ENCODE measurements at places on chromosomes 16 and 17.

GRCh38 chr16:22933173-22933572, 119.2 kb downstream of the HS3ST2 start:
- DNase-seq, result no peak

DNA sequence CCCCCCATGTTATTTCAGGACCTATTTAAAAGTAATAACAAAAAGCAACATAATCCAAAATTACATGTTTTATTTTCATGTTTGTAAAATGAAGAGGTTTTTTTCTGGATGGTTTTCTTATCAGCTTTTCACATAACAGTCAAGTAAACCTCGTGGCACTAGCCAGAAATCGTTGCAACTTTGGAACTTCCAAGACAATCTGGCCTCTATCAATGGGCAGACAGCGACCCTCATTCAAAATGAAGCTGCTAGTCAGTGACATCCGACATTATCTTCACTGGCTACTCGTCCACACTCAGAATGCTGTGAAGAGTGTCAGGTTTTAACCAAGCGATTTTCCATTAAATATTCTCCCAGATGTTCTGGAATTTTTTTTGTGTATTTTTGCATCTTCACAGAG, 22.7 kb downstream of the ZNF652 start:
- DNase-seq, result no peak

- no peak for DNase-seq
Measured at GRCh38 chr16:50765260-50765659, 23.4 kb downstream of the CYLD start.

DNA sequence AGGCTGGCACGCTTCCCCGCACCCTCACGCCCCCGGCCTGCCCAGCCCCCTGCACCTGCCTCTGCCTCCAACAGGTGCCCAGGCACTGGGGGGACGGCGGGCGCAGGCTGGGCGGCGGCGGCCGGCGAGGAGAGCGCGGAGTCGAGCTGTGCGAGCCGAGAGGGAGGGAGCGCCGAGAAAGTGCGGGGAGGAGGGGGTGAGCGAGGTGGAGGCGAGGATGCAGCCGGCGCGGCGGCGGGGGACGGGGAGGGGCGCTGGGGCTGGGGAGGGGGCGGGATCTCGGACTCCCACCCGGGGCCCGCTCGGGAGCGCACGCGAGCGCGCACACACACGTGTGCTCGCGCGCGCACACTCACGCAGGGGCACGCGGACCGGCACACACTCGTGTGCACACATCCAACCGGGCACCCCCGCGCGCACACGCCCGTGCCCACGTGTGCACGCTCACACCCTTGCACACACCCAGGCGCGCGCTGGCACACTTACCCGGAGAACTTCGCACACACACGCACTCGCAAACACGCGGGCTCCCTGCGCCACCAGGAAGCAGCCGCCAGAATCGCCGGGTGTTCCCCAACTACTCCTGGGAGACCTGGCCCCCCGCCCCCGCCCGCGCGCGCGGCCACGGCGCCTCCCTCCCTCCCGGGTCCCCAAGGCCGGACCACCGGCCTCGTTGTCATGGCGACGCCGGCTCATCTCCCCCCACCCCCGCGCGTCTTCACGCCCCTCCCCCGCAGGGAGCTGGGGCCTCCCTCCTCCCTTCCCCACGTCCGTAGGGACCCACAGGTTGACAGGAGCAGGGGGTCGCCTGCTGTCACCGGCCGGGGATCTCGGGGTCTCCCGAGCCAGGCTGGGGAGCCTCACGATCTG, at the start of gene DOC2A:
DOC2A (minus strand) TSS at position 184 of the 870 bp plus-strand sequence. CDS start 805 bp downstream, outside the sequence.
- DNase-seq, result peak; percentile 59

DNA sequence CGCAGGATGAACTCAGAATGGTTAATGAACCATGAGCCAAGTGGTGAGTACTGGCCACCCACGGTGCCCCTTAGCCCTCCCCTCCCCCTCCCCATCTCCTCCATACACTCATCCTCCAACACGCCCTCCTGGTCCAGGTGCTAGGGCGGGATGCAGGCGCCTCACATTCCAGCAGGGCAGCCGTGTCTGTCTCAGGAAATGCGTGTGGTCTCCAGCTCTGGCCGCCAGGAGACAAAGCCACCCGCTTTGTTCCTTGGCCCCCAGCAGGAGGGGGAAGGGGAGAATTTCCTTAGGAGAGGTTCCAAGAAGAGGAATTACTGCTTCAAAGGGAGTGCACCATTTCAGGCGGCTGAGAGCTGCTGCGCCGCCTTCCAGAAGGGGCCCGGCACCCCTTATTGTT, 29.7 kb upstream of the RMI2 start:
- DNase-seq, result no peak

DNA sequence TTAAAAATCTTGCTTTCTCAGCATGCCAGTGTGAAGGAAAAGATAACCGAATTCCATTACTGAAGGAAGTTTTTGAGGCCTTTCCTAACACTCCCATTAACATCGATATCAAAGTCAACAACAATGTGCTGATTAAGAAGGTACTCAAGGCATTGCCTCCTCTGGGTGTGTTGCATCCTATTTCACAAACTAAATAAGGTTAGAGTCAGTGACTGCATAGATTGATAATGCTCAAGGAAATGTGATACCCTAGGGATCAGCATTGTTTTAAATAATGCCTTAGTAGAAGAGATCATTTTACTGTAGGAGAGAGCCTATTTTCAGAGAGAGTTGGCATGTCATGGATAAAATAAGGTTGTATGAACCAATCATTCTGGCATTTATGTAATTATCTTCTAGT, 36.8 kb downstream of the GDPD1 start:
- DNase-seq, result no peak

DNA sequence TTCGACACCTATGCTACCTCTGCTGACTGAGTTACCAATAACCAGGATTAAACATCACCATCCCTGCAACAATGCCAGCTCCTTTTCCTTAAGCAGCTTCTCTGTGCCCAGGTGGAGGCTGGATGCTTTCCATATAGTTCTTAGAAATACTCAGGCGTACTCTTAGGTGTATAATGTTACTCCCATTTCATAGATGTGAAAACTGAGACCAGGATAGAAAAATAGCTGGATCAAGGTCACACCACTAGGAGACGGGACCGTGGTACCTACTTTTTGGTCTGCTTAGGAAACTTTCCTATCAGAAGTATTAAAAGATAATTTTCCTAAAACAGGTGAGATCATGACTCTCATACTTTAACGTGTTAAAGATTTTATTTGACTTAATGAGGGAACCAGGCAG, 141.7 kb upstream of the RPL38 start:
- no peak for DNase-seq

- DNase-seq, result no peak
Measured at GRCh38 chr16:79712276-79712675, 111.7 kb upstream of the MAF start.

- DNase-seq, result no peak
Measured at GRCh38 chr17:71790791-71791190, 330.0 kb upstream of the SOX9 start.

DNA sequence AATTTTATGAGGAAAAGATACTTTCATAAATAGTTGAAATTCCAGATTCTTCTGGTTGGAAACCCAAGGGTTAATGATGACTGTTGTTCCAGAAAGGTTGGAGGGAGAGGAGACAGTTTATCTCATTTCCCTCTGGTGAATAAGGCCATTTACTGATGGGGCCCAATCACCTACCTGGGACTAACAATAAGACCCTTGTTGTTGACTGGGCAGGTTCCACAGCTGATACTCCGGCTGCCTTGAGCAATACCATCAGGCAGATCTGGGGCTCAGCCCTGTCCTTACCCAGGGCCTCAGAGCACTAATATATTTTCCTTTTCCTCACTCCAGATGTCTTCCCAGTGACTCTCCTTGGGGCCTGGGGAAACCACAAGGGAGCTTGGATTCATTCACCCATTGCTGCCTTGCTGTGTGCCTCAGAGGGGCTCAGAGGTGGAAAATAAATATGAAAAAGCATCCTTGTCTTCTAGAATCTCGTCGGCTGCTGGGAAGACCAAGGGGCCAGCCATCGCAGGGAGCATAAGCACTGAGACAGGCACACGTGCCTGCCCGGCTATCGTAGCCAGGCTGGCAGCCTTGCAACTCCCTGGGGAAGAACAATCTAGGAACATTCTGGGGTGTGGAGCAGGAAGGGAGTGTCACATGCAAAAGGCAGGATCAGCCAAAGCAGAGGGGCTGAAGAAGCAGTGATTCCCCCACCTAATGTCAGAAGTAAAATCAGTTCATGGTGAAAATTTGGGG, 54.4 kb downstream of the MPRIP start:
- DNase-seq, result no peak

DNA sequence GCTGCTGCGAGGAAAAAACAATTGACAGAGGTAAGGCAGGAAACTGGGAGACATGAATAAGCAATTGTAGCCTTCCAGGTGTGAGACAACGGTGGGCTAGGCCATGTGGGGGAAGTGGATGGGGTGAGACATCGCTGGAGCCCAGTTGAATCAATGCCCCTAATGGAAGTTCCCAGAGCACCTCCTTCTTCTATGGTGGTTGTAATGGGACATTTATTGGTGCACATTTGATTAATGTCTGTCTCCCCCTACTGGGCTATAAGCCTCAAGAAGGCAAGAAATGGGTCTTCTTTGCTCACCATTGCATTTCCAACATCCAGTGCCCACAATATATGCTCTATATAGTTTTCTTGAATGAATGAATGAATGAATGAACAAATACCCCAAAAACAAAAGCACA, 22.7 kb upstream of the CD300E start:
- DNase-seq, result peak; percentile 77

DNA sequence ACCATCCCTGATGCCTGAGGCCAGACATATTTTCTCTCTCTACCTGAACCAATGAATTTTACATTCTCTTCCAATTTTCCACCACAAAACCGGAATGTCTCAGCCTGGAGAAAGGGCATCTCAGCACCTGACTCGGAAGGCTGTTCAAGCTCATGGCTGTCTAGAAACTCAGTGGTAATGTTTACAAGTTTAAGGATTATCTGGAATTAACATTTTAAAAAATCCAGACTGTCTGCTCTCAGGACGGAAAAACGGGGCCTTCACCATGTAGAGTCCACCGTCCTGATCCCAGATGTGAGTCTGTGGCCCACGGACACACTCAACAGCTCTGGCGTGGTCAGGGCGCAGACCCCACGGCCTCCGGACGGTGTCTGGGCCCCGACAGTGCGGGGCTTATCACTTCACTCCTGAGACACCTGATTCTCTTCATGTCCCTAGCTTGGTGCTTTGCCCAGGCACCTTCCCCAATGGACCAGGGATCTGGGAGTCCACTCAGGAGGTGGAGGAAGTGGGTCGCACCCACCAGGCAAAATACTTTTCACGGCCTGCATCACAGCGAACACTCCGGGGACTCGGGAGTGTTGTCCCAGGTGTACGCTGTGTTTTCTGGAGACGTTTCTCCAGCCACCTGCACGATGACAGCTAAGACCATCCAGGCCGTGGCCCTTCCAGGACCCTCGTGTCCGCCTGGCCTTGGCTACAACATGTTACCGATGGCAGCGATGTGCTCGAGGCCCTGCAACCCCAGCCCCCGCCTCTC, 101.5 kb downstream of the ZNF778 start:
- DNase-seq, result no peak

GRCh38 chr17:28974451-28974850, 23.1 kb upstream of the PHF12 start:
- no peak for DNase-seq

- no peak for DNase-seq
Measured at GRCh38 chr17:49452201-49452600, 37.5 kb upstream of the PHB1 start.

DNA sequence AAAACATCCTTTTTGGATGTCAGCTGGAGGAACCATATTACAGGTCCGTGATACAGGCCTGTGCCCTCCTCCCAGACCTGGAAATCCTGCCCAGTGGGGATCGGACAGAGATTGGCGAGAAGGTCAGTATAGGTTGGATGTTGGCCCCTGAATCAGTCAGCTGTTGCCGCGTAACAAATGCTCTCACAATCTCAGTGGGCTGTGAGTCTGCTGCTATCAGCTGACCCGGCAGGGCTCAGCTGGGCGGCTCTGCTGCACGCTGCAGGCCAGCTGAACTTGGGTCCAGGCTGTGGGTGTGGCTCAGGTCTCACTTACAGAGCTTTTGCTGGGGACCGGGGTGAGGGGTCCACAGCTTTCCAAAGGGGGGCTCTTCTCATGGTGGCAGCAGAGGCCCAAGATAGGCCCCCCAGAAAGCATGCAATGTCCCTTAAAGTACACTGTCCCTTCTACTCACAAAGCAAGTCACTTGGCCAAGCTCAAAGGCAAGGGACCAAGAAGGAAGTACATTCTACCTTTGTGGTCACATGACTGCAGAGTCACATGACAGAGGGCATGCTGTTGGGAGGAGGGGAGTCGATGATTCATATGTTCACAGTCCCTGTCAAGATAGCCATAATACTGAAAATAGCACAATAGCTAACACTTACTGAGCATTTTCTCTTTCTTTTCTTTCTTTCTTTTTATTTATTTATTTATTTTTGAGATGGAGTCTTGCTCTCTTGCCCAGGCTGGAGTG, 134.2 kb downstream of the ABCC1 start:
- peak; percentile 48 for DNase-seq

- no peak for DNase-seq
Measured at GRCh38 chr16:23724096-23724784, 11.2 kb upstream of the ERN2 start.

DNA sequence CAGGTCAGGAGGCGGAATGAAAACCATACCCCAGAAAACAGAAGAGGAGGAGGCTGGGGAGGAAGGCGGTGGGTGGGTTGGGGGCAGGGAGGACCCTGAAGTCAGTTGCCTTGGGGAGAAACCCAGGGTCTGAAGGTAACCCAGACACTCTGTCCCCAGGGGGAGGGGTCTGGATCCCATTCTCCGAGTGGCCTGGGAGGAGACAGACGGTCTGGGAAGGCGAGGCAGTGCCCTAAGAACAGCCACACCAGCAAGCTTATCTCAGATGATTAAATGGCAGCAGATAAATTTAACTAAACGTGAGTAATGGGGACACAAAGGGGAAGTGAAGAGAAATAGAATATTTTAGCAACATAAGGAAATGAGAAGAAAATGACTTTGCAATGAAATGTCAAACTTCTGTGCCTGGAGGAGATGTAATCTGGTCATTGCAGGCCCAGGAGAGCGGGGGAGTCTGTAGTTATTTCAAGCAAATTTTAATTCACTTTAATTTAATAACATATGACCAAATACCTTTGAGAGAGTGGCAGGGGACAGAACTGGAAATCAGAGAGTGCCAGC, 21.4 kb upstream of the ZFP90 start:
- DNase-seq, result no peak

DNA sequence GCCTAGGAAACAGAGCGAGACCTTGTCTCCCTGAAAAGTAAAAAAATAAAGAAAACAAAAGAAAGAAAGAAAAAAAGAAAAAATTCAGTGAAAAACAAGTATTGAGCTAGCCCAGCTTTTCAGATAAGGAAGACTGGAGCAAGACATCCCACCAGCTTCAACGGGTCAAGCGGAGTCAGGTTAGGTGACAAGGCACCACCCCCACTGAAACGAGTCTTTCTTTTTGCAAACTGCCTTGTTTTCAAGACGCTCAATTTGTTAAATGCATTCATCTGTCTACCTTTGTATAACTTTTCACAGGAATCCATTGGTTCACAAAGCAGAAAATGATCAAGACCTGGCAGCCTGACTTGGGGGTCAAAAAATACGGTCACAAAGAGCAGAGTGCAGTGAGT, 10.7 kb upstream of the AXIN2 start:
- no peak for DNase-seq

GRCh38 chr16:79862601-79863000, 262.1 kb upstream of the MAF start:
- DNase-seq, result no peak

Measured in DMS53 (cell line).